Fibroblast of skin of right biceps (primary cell): ENCODE measurements at places on chromosomes 4 and X.

GRCh38 chrX:56765811-56766553, 36.9 kb downstream of the NBDY start:
- DNase-seq, result no peak

DNA sequence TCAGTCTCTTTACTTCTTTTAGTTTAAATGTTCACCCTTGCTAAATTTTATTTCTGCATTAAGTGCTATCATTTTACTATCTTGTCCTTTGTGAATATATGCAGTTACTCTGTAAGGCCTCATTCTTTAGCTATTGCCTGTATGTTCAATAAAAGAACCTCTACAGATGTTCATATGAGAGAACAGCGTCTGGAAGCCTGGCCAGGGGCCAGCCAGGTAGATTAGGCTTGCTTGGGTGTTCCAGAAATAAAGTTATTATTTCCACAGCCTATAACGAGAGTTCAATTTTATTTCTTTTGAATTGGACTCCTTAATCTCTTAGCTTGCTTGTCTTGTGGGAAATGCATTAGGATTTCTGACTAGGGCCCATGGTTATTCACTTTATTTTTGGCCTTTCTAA, 214.5 kb downstream of the TLL1 start:
- DNase-seq, result no peak

GRCh38 chrX:124249345-124249744, 83.1 kb upstream of the TEX13D start:
- no peak for DNase-seq

GRCh38 chrX:153970357-153971123, 1.1 kb downstream of the HCFC1 start:
- DNase-seq, result peak; percentile 81

- DNase-seq, result no peak
These were observed 79.6 kb upstream of the WDR1 start for GRCh38 chr4:10196191-10196590.

- no peak for DNase-seq
These were observed 27.6 kb downstream of the CLCN5 start for GRCh38 chrX:49949961-49950360.

DNA sequence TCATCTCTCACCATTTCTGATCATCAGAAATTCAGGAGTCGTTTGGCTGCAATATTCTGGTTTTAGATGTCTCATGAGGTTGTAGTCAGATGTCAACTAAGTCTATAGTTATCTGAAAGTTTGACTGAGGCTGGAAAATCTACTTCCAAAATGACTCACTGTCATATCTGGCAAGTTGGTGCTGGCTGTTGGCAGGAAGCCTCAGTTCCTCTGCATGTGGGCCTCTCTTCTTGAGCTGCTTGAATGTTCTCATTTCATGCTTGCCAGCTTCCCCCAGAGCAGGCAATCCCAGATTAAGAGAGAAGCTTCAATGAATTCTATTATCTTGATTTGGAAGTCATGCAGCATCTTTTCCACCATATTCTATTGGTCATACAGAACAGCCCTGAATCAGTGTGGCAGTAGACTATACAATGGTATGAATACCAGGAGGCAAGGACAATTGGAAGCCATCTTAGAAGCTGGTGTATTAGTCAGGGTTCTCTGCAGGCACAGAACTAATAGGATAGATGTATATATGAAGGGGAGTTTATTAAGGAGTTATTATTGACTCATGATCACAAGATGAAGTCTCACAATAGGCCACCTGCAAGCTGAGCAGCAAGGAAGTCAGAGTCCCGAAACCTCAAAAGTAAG, 46.8 kb upstream of the ELF2 start:
- DNase-seq, result peak; percentile 67

DNA sequence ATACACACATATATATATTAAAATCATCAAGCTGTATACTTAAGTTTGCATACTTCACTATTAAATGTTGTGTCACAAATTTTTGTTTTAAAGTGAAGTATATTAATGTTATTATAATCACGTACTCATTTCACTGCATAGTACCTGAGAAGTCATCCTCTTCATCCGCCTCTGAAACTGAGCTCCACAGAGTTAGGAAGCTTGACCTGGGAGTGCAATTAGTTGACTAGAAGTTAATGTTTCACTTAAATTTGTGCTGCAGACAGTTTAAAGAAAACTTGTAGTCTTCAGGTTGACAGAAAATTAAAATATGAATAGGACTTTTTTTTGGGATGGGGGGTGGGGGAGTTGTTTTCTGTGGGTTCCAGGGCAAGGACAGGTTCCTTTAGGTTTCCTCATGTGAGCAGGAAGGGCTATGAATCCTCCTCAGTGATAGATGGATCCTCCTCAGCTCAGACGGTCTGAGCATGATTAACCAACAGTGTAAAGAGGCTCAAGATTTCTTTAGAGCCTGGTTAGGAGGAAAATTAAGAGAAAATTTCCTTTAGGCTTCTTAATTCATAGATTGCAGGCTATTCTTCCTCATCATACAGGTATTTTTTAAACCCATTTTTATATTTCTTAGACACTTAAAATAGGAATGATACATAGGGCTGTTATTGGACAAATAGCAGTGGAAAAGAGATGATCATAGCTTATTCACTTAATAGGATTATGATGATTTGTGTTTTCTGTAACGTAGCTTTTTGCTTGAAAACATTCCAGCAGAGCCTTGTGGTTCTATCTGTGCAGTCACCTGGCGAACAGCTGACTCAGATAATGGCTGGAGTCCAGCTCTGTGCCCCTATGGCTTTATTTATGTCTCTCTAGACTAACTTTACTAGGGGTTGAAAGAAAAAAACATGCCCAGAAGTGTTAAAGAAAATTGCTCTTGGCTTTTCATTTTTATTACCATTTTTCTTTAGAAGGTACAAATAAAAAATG, 102.7 kb downstream of the SLC4A4 start:
- DNase-seq, result peak; percentile 52

GRCh38 chrX:2928191-2928582, 952 bp downstream of the ARSD start:
- DNase-seq, result peak; percentile 81

- DNase-seq, result no peak
These were observed 42.3 kb downstream of the DKK2 start for GRCh38 chr4:106993827-106994226.

GRCh38 chr4:104989371-104989770, 157.3 kb upstream of the TET2 start:
- no peak for DNase-seq

GRCh38 chr4:114599903-114600552, 1.4 kb downstream of the UGT8 start:
- no peak for DNase-seq

DNA sequence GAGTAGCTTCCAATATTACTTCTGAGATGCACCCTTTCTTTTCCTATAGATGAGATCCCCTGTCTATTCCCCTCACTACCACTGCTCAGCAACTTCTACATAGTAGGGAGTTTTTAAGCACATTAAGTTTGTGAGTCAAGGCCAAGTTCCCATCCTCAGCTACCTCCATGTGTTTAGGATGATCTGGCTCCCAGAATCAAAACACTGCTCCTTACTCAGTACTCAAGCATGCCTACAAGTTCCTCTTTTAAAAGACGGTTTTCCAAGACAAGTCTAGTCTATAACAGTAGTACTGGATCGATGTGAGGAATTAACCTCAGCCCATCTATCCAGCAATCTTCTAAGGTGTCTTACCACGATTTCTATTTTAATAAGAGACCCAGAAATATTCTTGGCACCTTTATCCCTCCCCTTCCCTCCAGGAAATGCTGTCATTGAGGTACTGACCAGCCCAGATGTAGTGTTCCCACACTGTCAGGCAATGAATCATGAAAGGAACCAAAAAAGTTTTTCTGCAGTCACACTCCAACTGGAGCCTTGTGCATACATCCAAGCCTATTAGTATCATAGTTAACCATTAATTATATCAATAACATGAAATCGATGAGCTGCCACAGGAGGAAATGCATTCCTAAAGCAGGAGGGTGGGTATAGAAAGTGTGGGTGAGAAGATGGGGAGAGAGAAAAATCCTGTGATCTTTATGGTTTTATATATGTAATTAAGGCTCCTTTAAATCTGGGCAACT, 29.6 kb downstream of the AREG start:
- DNase-seq, result peak; percentile 34

DNA sequence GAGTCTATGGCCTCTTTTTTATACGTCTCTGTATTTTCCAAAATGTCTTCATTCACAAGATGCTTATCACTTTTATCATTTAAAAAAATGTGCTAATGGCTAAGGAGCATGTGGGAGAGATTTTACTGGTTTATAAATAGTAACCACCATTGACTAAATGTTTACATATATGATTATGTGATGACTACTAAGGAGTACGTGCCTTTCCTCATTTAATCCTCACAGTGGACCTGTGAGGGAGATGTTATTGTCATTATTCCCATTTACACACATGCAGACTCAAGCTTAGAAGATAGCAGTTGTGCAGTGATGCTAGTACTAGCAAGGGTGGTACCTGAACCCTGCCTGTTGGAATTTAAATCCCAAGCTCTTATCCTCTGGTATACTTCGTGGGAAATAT, 2.4 kb downstream of the SRD5A3 start:
- peak; percentile 73 for DNase-seq

DNA sequence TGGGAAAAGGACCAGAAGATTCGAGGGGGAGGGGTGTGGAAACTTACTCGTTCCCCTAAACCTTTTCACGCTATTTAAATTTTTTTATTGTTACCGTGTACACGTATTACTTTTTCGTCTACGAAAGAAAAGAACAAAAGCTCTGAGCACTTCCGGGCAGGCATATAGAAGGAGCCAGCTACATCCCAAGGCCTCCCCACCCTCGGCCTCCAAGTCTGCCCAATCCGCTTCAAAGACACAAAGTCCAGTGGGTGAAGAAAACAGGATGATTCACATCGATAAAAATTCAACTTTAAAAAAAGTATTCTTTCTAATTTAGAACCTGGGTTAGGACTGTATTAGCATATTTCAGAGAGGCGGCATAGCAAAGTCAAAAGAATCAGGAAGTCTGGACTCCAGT, 23.1 kb downstream of the SEL1L3 start:
- DNase-seq, result no peak

DNA sequence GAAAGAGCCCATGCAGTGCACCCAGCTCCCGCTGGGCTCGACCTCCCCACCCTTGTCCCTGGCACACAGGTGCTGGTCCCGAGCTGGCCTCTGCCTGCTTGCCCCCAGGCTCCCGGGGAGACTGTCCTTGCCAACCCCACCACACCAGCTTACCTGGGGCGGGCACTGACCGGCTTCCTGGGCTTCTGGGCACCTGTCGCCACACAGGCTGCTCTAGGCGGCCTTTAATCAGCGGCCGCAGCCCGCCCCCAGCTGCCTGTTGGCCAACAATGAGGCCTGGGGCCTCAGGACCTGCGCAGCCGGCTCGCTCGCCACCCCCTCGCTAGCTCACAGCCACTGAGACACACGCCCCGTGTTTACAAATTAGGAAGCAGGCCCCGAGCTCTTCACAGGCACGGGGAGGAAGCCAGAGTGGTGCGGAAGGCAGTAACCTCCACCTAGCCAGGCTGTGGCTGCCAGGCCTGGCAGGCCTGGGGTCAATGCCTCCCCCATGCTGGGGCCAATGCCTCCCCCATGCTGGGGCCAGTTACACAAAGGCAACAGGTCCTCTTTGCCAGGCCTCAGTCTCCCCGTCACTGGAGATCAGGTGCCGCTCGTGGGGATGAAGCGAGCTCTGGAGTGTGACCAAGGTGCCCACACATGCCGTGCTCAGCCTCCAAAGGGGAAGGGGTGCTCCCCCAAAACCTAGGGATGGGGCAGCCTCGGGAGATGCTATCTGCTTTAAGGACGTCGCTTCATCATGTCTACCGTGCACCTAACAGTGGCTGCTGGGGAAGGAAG, at the start of gene TREX2:
TSS of gene TREX2 (minus strand) at position 201 of the 780 bp plus-strand sequence. CDS start 626 bp downstream, outside the sequence.
- no peak for DNase-seq

- peak; percentile 64 for DNase-seq
These were observed 92.9 kb upstream of the EDNRA start for GRCh38 chr4:147388018-147388417.

DNA sequence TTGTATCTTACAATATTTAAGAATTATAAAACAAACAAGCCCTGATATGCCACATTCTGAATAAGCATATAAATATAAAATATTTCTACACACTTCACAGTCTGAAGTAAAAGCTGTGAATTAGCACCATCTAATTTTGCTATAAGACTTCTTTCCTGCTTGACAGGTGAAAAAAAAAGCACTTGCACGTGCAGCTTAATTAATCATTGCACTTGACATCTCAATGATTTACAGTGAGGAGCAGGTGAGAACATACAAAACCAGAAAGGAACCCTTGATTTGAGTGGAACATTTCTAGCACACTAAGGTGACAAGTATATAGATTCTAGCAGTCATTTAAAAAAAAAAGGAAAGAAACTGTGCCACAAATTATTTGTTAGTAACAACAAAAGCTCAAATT, 47.9 kb downstream of the CHIC2 start:
- DNase-seq, result no peak

DNA sequence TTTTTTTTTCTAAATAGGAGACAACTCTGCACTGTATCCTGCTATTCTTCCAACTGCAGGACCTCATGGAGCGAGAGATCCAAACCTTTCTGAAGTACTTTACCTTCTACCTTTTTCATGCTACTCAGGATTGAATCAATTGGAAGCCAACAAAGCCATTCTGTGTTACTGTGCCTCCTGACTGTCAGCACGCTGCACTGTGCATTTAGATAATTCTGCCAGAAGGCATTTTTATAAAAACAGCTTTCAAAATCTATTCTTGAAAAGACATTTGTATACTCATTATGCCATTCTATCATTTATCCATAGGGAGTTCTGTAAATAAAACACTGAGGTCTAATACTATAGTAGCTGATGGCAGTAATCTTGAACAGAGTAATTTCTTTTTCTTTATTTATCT, 142.8 kb downstream of the SLIT2 start:
- no peak for DNase-seq

- DNase-seq, result no peak
These were observed 45.9 kb upstream of the PGRMC1 start for GRCh38 chrX:119190091-119190681.
